ENCODE measurements at places on chromosomes 11 and 22.

GRCh38 chr11:94550513-94550912, 6.8 kb downstream of the FUT4 start:
- DNase-seq = no peak

GRCh38 chr11:30447058-30447640, 124.2 kb downstream of the ARL14EP start:
- DNase-seq = no peak

GRCh38 chr11:118625976-118626375, 18.6 kb downstream of the PHLDB1 start:
- DNase-seq = no peak

DNA sequence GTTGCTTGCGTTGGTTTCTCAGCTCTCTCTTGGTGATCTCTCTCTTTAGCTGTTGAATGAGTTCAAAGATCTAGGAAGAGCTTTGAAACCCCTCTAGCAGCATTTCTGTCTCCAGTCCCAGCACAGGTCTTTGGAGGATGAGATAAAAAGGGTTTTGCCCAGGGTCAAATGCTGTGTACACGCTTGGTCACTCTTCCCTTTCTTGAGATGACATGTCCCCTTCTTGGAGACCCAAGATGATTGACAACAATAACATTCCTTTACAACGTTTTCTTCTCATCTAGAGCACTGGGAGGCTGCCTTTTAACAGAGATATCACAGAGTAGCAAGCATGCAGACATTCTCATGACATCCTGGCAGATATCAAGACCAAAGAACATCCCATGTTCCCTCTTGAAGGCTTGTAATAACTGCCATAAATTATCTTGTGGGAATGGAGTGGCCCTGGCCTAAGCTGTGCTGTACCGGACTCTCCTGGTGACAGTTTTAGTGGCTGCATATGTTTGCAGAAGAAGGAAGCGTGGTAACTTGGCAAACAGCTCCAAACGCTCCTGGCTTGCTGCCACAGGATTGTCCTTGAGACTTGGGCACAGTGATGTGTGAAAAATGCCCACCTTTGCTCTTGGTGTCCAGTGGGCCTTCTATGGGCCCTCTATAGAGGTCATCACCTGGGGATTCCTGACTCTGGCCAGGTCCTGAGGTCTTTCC, 107.8 kb downstream of the PTPRJ start:
- no peak for DNase-seq

DNA sequence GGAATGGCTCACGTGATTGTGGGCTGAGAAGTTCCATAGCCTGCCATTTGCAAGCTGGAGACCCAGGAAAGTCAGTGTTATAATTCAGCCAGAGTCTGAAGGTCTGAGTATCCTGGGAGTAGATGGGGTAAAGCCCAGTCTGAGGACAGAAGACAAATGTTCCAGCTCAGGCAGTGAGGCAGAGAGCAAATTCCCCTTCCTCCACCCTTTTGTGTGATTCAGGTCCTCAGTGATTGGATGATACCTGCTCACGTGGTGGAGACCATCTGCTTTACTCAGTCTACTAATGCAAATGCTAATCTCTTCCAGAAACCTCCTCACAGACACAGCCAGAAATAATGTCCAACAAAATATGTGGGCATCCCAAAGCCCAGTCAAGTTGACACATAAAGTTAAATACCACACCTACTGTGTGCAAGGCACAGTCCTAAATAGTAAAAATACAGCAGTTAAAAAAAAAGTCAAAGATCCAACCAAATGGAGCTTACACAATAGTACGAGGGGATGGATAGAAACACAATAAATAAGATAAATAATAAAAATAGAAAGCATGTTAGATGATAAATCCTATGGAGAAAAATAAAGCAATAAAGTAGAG, 13.2 kb upstream of the APOL6 start:
- DNase-seq = no peak

DNA sequence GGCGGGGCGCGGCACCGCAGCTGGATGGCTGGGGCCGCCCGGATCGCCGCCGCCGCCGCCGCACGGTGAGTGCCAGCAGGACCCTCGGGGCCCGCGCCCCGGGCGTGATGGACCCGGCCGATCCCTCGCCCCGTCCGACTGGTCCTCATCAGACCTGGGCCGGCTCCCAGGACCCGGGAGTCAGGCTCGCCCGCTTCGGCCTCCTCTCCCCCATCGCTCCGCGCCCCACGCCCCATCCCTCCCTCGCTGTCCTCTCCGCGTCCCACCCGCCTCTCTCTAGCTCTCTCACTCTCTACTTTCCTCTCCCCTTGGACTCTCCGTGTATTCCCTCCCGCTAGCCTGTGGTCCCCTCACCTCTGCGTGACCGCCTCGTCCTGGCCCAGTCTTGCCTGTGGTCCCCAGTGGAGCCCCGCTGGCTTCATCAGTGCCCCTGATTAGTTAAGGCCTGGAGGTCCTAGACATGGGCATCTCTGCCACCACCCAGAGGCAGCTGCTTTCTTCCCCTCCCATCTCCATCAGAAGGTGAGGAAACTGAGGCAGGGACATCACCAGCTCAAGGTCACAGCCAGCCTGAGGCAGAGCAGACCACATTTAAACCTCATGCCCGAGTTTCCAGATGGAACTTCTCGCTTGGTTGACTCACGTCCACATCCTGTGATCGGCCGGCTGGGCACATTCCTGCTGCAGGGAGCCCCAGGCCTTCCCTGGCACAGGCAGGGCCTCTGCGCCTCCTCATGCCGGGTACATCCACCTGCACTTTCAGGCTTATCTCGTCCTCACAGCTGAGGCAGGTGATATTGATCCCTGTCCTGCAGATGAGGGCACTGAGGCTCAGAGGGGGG, 429 bp downstream of the SLC39A13 start:
- no peak for DNase-seq

- no peak for DNase-seq
Observed at GRCh38 chr22:21933910-21934309, 18.7 kb downstream of the PPM1F start.

Measured in thoracic aorta (tissue), 2 donors.